ENCODE measurements at places on chromosomes 3 and 15.

GRCh38 chr3:141255846-141256261 lies 24.2 kb downstream of the PXYLP1 start:
- DNase-seq, result peak; percentile 50

- DNase-seq, result no peak
These were observed 1.2 kb downstream of the SH3BP5 start for GRCh38 chr3:15331072-15331605.

DNA sequence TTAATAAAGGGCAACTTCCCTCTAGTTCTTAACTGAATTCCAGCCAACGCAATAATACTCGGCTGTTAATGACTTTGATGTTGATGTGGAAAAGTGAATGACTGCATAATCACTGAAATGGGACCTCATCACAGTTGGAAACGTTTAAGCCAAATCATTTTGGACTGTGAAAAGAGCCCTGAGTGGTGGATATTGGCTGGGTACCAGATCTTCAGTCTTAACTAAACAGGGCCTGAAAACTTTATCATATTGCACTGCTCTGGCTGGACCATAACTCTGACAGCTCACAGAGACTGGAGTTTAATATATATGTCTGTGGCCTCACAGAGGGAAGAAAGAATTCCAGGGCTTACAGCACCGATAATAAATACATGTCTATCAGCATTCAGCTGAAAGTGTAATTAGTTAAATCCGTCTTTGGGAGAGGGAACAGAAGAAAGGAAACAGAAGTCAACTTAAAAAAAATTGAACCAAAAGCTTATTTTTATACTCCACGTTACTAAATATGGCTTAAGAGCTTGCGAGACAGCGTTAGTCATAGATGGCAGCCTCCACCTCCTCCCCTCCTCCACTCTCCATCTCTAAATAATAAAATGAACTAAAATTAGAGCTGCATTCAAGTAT lies 222.3 kb upstream of the CDIN1 start:
- no peak for DNase-seq

- no peak for DNase-seq
These were observed 27.6 kb downstream of the ZNF592 start for GRCh38 chr15:84775867-84776449.

- no peak for DNase-seq
These were observed 22.2 kb downstream of the BCL2A1 start for GRCh38 chr15:79948761-79949160.

GRCh38 chr15:85037641-85038040 lies 56.0 kb downstream of the PDE8A start:
- no peak for DNase-seq

GRCh38 chr3:148861277-148861869 lies 3.7 kb upstream of the CPA3 start:
- DNase-seq, result no peak

- DNase-seq, result no peak
These were observed 706.1 kb upstream of the GOLIM4 start for GRCh38 chr3:168801794-168802193.

GRCh38 chr3:9161811-9162210 lies 87.6 kb downstream of the SRGAP3 start:
- DNase-seq, result no peak

DNA sequence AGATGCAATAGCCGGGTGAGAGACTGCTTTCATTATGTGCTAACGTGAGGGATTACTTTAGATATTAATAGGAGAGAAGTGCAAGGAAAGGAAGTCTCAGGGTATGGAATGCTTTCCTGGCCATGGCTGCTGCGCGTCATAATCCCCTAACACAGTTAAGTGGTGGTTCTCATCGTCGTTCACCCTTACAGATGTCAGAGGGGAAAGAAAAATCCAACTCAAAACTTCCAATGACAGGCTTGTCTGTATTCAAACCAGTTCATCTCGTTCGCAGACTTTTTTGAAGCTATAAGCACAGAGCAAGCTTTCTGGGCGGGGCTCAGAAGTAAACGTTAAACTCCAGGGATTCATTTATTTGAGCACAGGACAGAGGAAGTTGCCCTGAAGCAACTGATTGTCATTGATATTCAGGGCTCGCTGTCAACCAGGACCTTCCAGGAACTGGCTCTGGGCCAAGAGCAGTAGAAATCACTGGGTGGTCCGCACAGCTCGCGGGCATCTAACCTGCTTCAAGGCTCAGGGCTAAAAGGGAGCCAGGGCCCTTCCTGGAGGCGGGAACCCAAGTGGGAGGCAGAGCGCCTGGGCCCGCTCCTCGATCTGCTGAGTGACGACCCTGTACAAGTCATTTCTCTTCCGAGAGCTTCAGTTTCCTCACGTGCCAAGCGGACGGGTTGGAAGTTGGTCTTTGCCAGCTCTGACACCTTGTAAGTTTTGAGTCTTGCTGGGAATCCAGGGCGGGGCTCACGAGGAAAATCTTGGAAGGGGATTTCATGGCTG lies 1.1 kb upstream of the LPP start:
- no peak for DNase-seq

Measured in activated CD4-positive, alpha-beta memory T cell treated with anti-CD3 and anti-CD28 coated beads, Interleukin-2, amount 10 ng/mL, durations not matched to agents 7 days and 5 days (primary cell).